Adipocyte (in vitro differentiated cells): ENCODE measurements at places on chromosomes 16 and 17.

GRCh38 chr17:77182205-77183172 is 41.7 kb downstream of the SEC14L1 start:
- no peak for DNase-seq

- DNase-seq, result no peak
These were observed 71.5 kb upstream of the SDK2 start for GRCh38 chr17:73715769-73716168.

DNA sequence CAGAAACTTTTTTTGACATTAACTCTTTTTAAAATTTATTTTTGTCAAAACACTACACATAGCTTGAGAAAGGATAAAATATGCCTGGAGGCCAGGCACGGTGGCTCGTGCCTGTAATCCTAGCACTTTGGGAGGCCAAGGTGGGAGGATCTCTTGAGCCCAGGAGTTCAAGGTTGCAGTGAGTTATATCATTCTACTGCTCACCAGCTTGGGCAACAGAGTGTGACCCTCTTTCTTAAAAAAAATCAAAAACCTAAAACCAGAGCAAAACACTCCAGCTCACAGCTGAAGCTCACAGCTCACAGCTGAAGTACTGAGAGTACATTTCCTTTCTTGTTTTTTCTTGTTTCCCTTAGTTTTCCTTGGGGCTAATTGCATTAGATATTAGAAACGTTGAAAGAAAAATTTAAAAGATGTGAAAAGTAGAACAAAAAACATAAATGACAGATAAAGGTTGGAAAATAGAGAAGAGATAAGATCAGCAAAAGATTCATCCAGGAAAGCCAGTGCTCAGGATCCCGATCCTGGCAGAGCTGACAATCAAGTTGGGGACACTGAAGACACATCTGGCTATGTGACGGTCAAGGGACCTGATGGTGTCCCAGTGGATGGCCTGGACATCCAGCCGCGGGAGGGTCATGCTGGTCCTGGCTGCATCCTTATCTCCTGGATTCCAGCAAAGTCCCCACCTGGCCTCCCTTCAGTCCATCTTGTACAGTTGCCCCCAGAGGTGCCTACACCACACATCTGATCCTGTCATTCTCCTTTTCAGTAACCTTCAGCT is 9.8 kb downstream of the CHST6 start:
- no peak for DNase-seq

DNA sequence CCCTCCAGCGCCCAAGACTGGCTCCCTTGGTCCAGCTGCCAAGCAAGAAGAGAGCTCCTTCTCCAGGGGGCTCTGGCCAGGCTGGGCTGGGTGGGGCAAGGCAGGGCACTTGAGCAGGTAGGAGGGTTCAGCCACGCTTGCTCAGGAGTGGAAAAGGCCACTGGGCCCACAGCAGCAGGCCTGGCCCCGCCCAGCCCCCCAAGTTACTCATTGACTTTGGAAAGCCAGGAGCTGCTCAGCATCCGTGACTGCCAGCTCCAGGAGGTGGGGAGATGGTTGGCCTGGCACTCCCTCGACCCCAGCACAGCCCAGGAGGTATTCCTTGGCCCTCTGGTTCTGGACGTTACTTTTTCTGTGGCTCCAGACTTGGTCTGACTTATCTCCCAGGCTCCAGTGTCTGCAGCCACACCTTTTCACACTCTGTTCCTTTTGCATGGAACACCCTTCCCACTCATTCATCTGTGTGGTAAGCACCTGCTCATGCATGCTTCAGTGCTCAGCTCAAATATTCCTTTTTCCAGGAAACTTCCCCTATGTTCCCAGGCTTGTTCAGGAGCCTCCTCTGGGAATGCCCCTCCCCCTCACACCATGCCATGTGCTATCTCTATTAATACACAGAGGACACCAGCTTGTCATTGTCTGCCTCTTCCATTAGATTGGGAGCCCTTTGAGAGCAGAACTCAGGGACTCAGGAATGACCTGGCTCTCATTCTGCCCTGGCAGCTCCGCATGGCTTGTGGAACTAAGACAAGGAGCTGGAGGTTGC is at the start of gene CDH16:
Gene CDH16 (minus strand): TSS at position 83 of the 766 bp plus-strand sequence. CDS start 820 bp downstream, outside the sequence.
- DNase-seq, result no peak

GRCh38 chr17:43021741-43022512 is at the start of gene VAT1:
Gene VAT1 (minus strand): TSS chr17:43022385. CDS start chr17:43022322, 63 bp downstream.
- DNase-seq, result peak; percentile 92

- peak; percentile 32 for DNase-seq
These were observed 3.4 kb downstream of the HROB start for GRCh38 chr17:44144966-44145739.

DNA sequence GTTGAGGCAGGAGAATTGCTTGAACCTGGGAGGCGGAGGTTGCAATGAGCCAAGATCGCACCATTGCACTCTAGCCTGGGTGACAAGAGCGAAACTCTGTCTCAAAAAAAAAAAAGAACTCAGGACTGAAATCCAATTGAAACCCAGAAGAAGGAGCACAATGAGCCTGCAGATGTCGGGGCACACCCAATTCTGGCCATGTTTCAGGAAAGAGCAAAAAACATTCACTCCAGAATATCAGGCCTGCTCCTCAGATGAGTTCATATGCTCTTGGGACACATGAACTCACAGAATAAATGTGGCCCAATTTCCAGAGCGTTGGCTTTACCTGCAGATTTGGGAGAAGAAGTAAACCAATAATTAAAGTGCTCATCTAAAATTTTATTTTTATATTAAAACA is 3.0 kb upstream of the CMTM2 start:
- DNase-seq, result no peak

DNA sequence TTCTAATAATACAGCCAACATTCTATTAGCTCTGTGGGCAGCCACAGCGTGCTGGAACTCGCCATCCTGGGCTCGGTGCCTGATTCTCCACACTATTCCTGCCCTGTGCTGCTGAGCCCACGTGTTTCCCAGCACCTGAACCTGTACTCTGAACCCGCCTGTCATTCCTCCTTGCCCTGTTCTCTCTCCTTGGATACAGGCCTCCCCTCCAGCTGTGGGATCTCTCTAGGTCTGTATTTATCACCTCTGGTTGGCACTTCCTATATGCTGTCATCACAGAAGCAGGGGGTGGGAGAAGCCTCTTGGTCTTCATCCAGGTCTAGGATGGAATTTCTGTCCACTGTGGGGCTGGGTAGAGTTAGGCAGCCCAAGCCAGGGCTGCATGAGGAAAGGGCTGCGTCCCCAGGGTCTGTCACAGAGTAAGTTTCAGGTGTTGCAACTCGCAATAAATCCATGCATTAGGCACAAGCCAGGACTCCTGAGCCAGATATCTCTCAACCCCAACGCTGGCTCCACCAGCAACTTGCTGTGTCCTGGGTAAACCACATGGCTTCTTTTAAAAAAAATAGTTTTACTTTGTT is 56.0 kb downstream of the ABAT start:
- DNase-seq, result no peak

GRCh38 chr16:85146922-85147651 is 34.8 kb upstream of the CIBAR2 start:
- no peak for DNase-seq

DNA sequence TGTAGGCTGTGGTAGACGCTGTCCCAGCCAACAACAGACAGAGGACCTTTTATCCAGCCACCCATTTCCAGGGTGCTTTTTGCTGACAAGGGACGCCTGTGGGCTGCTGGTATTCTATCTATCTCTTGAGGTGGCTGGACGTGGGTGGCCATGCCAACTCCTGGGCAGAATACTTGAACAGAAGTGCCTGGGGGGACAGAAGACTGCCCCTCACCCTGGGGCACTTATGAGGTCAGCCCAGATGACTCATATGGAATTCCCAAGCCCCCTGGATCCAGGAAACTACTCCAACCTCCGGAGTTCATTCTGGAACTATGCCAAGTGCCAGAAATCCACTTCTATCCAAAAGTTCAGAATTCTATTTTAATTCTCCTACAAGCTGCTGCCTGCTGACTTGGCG is 61.3 kb downstream of the CDRT4 start:
- DNase-seq, result no peak

- peak; percentile 79 for DNase-seq
These were observed 40.3 kb downstream of the CYB561 start for GRCh38 chr17:63405741-63406261.

DNA sequence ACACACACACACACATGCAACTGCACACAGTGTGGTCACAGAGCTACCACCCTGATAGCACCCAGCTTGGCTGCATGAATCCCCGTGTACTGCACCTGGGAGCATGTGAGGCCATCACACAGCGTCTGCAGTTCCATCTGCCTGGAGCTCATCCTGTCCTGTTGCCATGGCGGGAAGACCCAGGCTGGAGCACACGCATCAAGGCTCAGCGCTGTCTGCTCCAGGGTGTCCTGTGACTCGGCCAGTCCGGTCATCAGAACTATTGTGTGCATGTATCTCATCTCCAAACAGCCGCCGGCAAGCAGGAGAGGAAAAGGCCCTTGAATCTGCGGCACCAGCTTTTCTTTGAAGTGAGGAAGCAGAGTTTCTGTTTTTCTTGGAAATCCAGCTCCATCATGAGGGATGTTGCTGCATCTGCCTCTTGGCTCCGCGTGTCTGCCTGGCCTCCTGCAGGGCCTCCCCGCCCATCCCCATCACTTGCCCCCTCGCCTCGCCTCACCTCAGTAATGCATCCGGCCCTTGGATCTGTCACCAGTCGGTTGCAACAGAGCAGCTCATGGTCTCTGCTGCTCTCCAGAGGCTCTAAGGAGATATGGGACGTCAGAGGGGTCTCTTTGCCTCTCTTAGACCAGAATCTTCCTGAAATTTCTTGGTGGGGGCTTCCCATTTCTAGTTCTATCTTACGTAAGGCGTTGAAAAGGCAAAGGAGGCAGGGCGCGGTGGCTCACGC is 23.7 kb downstream of the CACNG4 start:
- DNase-seq, result no peak

DNA sequence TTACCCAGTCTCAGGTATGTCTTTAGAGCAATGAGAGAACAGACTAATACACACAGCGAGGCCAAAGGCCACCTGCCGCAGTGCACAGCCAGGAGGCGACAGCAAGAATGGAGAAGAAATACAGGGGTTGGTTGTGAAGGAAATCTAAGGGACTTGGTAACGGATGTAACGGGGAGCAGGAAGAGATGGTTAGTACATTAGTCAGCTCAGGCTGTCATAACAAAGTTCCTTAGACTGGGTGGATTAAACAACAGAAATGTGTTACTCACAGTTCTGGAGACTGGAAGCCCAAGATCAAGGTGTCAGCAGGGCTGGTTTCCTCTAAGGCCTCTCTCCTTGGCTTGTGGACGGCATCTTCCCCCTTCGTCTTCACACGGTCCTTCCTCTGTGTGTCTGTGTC is 47.1 kb downstream of the TVP23C start:
- no peak for DNase-seq

DNA sequence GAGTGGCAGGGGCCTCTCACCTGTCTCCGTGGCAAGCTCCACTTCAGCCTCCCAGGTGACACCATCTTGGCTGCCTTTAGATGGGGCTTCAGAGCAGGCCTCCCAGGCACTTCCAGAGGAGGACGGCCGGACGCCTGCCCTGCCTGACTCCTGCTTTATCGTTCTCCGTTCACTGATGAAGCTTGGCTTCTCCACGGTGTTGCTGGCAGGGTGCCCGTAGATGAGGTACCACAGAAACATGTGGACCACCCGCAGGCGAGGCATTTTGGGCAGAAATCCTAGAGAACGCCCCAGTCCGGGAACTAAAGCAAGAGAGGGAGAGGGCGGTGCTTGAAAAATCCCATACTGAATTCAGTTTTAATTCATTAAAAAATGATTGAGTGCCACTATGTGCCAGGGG is 54.5 kb downstream of the GTF3C1 start:
- no peak for DNase-seq

DNA sequence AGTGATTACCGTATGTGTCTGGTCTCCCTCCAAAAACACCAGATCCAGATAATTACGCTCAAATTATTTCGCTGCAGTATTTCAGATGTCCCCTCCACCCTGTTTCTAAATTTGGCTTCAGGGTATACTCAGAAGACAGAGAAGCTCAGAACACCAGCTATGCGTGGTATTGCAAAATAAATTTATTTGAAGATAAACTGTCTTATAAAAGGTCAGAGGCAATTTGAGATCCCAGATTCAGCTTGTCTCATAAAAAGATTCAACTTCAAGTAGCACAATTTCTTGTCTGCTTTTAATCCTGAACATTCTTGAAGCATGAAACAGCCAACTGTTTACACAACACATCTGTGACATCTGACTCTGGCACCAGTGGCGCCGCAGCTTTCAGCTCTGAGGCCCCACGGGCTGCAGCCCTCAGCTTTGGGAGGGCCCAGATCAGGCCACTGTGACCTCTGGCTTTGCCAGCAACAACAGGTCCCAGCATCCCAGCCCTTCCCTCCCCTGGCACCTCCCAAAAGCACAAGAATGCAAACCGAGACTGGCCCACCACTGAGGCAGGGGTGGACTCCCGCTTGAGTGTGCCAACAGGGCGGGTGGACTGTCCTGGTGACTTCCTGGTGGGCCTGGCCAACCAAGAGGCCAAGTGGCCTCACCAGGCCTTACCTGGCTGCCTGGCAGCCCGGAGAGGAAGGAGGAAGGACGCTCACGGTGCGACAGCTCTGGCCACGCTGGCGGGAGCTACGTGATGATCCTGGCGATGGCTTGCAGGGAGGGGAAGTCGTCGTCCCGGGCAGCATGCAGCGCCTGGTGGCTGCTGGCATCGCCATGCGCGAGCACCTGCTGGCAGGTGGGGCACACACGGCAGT is 8.0 kb downstream of the SYNGR3 start:
- peak; percentile 27 for DNase-seq

- DNase-seq, result no peak
These were observed 160.6 kb upstream of the RPL38 start for GRCh38 chr17:74042744-74043486.

- DNase-seq, result peak; percentile 56
These were observed 8.9 kb downstream of the TSR3 start for GRCh38 chr16:1342526-1343427.

DNA sequence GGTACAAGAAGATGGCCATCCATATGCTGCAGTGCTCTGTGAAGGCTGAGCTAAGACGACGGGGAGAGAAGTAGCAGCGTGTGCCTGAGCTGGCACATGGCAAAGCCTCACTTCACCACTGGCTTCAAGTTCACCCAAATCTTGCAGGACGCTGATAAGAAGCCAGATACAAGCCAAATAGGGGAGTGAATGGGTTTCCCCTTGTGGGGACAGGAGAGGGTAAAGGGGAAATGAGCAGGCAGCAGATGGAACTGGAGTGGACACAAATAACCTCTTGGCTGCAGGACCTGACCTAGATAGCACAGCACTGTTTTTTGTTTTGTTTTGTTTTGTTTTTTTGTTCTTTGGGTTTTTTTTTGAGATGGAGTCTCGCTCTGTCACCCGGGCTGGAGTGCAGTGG is 21.0 kb upstream of the PITPNA start:
- DNase-seq, result no peak

GRCh38 chr16:17333229-17333628 is 137.5 kb downstream of the XYLT1 start:
- DNase-seq, result no peak

- no peak for DNase-seq
These were observed 10.1 kb downstream of the DNAH9 start for GRCh38 chr17:11608396-11608795.

- no peak for DNase-seq
These were observed 20.4 kb downstream of the ALOX12B start for GRCh38 chr17:8066841-8067775.
